ENCODE measurements at places on chromosomes 1 and 21. TPM values are rescaled to one million over a fixed set of nuclear protein-coding genes. Genes with fewer than 3 reads are reported as not detected.

HPDL gene
- total RNA-seq = 51.8 TPM

MTHFR gene
- total RNA-seq = 12.2 TPM

ZNF683 gene
- 0.27 TPM for total RNA-seq

FCRLB gene
- 0.76 TPM for total RNA-seq

DNA sequence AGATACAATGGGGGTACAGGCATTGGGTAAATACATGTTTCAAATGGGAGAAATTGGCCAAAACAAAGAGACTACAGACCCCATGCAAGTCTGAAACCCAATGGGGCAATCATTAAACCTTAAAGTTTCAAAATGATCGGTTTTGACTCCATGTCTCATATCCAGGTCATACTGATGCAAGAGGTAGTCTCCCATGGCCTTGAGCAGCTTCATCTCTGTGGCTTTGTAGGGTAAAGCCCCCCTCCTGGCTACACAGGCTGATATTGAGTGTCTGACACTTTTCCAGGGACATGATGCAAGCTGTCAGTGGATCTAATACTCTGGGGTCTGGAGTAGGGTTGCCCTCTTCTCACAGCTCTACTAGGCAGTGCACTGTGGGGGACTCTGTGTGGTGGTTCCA, 286.1 kb downstream of the LRRIQ3 start:
- no peak for DNase-seq
- no peak overlapping the region for H3K27ac ChIP-seq
- no peaks in the 10 kb centered on the region for H3K27me3 ChIP-seq

DNA sequence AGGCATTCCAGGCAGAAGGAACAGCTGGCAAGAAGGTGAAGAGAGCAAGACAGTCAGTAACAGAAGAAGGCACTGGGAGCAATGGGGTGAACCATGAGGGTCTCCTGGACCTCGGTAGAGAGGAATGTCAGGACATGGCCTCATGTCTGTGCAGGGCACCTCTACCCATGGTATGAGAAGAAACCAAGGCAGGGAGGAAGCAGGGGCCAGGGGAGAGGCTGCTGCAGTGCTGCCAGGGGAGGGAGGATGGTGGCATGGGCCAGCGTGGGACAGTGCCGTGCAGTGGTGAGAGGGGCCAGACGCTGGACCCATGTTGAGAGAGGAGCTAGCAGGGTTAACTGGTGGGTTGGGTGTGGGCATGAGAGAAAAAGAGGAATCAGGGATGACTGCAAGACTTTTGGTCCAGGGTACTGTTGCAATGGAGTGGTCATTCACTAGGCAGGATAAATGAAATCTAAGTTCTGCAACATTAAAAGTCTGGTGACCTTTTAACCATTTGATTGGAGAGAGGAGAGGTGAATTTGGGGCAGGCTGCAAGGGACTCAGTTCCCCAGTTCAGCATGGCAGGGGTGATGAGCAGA, 577.6 kb downstream of the MATN1 start:
- H3K27me3 ChIP-seq = peaks cover 23% of the 10 kb centered on the region
- no peak overlapping the region for H3K27ac ChIP-seq
- no peak for DNase-seq
- H3K36me3 ChIP-seq = no peaks in the 10 kb centered on the region
- no peak overlapping the region for H3K4me3 ChIP-seq

DNA sequence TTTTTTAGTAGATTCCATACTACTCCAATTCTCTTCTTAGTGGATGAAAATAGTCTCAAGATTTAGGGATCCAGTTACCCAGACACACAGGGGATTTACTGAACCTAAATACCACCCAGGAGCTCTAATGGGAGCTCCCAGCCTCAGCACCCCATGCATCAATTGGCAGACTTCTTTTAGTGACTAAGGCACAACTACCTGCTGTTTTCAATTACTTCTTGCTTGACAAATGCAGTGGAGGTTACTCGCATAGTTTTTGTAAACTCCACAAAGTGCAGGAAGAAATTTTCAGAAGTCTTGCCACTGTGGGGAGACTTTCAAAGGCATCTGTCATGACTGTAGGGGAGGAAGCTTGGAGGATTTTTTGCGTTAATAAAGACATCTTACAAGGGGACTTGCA, 35.5 kb upstream of the MAP10 start:
- H3K4me3 ChIP-seq = no peak overlapping the region
- no peak overlapping the region for H3K27ac ChIP-seq
- H3K27me3 ChIP-seq = no peaks in the 10 kb centered on the region
- H3K36me3 ChIP-seq = no peaks in the 10 kb centered on the region
- H3K4me1 ChIP-seq = peaks cover 3% of the 10 kb centered on the region

DNA sequence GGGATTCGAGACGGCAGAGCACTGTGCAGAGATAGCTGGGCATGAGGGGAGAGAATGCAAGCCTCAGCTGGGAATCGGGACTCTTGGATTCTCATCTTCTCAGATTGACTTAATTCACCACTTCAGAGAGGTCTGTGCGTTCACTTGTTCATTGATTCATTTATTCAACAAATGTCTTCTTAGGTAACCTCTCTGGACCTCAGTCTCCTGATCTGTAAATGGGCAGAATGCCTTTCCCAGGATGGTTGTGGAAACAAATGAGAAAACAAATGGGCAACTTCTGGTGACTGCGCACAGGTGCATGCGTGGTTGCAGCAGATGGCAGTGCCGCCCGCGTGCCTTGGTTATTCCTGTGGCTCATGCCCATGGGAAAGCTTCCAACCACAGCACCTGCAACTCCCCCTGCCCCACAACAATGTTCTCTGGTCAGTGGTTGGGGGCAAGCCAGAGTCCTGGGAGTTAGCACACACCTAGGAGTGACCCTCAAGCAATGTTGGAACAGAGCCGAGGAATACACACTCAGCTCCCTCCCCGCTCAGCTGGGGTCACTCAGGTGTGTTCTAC, 110.1 kb upstream of the RUNX3 start:
- no peak for DNase-seq
- peaks cover 33% of the 10 kb centered on the region for H3K4me1 ChIP-seq
- H3K36me3 ChIP-seq = peaks cover 4% of the 10 kb centered on the region
- no peaks in the 10 kb centered on the region for H3K27me3 ChIP-seq
- no peak overlapping the region for H3K27ac ChIP-seq
- no peak overlapping the region for H3K4me3 ChIP-seq

DNA sequence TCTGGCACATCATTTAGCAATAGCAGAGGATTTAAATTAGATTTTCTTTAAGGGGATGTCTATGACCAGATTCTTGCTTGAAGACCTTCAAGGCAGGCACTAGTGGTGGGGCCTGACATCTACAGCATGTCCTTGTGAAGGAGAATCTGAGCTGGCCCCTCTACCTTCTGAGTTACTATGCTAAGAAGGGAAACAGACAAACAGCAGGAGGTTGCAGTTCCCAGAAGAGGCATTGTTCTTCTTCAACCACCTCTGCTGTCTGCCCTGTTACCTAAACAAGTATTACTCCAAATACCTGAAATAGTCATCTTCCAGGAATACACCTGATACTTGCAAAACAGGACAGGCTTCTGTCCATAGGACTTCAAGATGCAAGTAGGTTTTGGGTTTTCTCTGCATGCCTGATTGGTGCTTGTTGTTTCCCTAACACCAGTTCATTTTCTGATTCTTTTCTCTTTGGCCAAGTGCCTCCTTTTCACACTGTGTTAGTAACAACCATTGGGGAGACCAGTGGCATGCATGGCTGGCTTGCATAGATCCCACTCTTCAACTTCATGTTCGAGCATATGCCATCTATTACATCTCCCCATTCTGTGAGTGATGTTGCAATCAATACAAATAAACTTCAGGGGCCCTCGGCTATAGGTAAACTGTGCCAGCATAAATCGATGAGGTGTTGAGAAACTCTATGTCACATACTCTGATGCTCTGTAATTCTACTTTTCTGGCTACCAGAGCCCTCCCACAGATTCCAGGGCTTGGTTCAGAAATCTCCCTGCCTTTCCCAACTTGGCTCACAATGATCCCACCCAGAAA, 93.0 kb upstream of the DUSP10 start:
- H3K36me3 ChIP-seq = peaks cover 17% of the 10 kb centered on the region
- H3K4me1 ChIP-seq = peaks cover 31% of the 10 kb centered on the region
- no peak overlapping the region for H3K27ac ChIP-seq
- no peak overlapping the region for H3K4me3 ChIP-seq
- DNase-seq = no peak
- peaks cover 12% of the 10 kb centered on the region for H3K27me3 ChIP-seq

DNA sequence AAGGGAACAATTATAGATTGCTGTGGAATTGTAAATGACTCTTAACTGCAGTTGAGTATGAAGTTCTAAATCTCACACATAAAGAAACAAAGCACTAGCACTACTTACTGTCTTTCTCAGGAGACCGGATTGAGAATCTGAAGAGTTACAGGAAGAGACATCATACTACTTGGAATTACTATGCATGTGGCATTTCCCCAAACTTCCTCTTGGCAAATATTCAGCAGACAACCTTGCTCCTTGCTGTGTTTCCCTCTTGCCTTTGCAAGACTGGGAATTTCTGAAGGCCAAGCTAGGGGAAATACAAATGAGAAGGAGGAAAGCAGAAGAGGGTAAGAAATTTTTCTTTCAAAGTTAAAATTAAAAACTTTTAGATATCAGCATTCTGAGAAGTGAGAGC, 173.6 kb upstream of the KCTD3 start:
- no peaks in the 10 kb centered on the region for H3K36me3 ChIP-seq
- no peaks in the 10 kb centered on the region for H3K4me1 ChIP-seq
- DNase-seq = no peak
- no peak overlapping the region for H3K4me3 ChIP-seq
- no peak overlapping the region for H3K27ac ChIP-seq
- H3K27me3 ChIP-seq = no peaks in the 10 kb centered on the region

- H3K27me3 ChIP-seq = peaks cover 12% of the 10 kb centered on the region
- DNase-seq = no peak
- no peak overlapping the region for H3K4me3 ChIP-seq
- no peak overlapping the region for H3K27ac ChIP-seq
- no peaks in the 10 kb centered on the region for H3K4me1 ChIP-seq
- no peaks in the 10 kb centered on the region for H3K36me3 ChIP-seq
These were observed 121.4 kb upstream of the SLC35F3 start for GRCh38 chr1:233782937-233783586.

Data from activated naive CD8-positive, alpha-beta T cell treated with anti-CD3 and anti-CD28 coated beads for 36 hours (primary cell).